ENCODE measurements at places on chromosomes 7 and 10.

GRCh38 chr7:32062150-32062549 lies 8.1 kb downstream of the PDE1C start:
- DNase-seq = no peak

DNA sequence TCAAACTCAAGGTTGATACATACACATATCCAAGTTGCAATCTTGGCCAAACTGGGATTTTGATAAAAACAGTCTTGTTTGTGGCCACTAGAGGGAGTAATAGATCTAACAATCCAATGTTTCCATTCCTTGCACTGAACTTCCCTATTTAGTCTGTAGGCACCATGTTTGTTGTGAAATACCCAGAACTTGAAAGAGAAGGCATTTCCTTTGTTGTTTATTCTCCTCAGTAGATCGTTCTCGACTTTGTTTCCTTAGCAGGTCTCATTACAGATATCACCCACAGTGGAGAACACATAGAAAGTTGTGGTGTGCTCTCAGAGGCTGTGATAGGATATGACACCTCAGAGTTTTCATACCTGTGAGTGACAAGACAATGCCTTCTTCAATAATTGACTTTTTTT lies 70.3 kb upstream of the MXI1 start:
- no peak for DNase-seq

DNA sequence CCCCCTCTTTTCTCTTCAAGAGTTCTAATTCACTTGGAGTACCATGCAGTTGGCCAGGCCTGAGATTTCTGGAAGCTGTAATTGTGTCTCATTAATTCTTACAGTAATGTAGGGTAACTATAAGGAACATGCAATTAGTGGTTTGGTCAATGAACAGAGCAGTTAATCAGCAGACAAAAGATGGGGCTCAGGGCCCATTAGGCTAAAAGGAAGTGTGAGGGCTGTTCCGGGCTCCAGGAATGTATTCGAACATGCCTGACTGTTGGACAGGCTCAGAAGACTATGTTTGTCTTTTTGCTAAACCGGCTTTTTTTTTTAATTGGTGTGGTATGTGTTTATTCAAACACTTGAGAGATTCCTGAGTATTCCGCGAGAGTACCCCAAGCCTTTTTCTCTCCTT lies 42.5 kb upstream of the FZD8 start:
- DNase-seq = no peak

GRCh38 chr7:92053312-92053711 lies 81.0 kb downstream of the CYP51A1 start:
- no peak for DNase-seq

DNA sequence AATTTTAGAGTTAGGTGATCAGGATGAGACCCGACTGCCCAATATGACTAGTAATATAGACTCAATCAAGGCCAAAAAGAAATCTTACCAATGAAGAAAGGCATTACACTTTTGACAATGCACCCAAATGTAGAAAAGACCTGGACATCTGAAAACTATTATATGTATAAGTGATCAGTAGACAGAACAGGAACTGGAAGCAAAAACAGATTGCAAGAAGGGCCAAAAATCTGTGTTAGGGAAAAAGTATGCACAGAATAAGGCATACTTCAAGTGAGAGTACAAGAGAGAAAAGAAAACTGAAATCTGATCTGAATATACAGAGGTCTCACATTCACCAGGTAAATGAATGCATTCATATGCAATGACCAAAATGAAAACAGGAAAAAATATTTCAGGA lies 107.0 kb downstream of the GNAI1 start:
- no peak for DNase-seq

GRCh38 chr10:43076876-43077420 lies at the start of gene RET:
Gene RET (plus strand): TSS chr10:43077069. CDS start chr10:43077259, 190 bp downstream.
- DNase-seq = no peak

GRCh38 chr7:150519310-150519709 lies 4.6 kb downstream of the GIMAP7 start:
- DNase-seq = no peak

DNA sequence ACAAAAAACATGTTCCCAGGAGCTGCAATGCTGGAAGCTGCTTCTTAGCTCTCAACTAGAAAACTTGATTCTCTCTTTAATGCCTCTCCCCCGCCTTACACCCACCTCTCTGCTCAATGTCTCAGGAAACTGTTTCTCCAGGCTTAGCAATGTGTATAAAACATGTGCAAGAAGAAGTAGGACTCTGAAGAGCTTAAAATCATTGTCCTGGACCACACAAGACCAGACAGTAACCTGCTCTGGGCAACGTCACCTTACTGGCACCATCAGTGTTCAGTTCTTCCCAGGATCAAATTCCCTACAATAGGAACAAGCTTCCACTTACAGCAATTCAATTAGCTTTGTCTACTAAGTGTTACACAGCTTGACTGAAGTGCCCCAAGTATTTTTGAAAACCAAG lies 104.9 kb downstream of the RAPGEF5 start:
- DNase-seq = no peak

DNA sequence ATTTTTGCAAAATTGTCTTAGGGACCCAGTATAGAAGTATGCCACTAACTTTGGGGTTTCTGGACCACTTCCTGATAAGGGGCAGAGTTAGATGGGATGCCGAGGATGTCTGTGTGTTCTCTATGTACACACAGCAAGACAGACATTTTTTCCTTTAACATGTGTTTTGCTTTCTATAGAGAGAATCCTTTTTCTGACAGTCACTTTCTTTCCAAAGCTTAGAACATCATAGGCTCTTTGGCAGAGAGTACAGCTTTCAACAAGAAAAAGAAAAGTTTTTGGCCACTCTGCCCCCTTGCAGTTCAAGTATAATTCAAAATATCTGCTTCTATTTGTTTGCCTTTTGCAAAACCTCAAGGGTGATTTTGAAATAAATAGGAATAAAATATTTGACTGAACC lies 44.1 kb downstream of the PAPSS2 start:
- DNase-seq = no peak

DNA sequence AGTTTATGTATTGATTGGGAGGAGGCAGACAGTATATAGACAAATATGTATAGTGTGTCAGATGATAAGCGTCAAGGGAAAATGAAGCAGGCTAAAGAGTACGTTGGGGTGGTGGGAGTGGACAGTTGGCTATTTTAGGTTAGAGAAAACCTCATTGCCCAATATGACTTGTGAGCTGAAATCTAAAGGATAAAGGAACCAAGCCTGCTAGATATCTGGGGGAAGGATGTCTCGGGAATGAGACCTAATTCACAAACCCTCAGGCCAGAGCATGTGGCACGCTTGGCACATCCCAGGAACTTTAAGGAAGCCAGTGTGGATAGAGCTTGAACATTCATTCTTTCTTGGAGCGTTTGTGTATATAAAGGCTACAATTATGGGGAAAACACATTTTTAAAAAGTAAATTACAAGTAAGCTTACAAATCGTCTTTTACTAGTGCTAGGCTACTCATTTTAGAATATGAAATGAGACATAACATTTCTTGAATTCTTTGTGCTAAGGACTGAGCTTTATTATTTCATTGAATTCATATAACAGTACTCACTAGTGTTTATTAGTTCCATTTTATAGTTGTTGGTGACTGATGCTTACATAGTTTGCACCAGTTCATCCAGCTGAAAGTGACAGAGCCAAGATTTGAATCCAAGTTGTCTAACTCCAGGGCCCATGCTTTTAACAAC lies 9.7 kb downstream of the FHIP2A start:
- DNase-seq = no peak

GRCh38 chr7:128801003-128801402 lies 9.2 kb downstream of the CCDC136 start:
- no peak for DNase-seq

DNA sequence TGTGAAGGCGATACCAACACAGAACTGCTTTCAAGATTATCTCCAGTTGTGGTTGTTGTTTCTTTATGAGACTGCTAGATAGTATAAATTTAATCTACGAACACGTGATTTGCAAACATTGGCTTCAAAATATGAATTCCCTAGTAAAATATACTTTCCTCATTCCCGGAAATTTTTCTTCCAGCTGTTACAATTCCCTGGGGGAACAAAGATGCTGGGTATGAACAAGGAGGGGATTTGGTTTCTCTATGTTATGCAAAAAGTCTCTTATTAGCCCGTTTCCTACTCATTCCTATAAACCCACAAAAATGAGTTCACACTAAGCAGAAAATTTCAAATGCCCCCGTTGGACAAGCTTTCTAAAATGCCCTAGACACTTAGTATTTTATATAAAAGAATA lies 928.3 kb downstream of the CNTNAP2 start:
- DNase-seq = no peak

GRCh38 chr7:46651561-46652088 lies 730.6 kb upstream of the IGFBP3 start:
- no peak for DNase-seq

DNA sequence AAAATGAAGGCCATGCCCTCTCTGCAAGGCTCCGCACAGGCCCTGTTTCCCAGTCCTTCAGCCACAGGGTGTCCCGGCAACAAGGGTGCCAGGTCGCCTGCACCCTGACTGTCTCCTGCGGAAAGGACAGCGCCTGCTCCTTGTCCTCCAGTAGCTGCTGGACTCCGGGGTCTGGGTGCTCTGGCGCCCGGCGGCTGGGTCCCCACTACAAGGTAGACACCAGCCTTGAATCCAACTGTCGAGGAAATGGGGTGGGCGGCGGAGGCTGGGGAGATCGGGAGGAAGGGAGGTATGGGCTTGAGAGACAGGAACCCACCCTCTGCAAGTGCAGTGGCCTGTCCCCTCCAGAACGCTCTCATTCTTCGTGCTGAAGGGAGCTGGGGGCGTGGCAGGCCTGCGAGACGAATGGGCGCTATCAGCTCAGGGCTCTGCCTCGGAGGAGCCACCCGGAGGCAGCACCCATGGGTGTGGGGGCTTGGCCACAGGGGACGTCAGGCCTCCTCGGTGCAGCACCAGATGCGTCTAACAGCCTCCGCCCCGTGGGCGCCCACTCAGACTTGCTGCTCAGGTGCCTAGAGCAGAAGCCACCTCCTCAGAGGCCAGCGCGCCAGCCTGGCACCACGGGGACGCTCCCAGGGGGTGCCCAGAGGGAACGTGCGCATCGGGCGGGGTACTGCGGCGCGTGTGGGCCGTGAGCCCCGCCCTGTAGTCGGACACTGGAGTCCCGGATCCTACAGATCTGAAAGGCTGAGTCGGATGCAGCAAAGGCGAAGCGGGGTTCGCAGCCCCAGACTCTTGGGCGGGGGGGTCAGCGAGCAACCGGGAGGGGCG lies 15.6 kb downstream of the ADAM8 start:
- peak; percentile 86 for DNase-seq

DNA sequence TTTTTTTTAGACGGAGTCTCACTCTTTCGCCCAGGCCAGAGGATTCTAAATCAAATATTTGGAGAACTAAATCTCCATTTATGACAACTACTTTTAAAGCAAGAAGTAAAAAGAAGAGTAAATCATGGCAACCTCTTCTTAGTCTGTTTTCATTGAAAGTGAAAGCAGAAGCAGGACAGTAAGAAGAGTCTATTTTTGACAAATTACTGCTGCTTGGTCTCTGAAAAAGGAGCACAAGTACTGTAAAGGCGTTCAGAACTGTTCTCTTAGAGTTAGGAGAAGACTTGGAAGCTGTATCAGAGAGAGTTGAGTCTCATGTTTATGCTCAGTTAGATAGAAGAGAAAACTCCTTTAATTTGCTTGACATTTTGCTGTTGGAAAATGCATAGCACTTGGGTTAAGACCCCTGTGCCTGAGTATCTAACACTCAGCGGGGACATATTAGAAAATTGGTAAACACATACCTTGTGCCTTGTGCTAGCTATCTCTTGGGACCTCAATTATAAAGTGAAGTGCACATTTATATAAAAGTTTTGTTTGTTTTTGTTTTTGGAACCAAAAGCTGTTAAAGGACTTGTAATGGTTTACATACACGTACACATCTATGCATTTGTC lies 433.0 kb downstream of the ANKRD7 start:
- no peak for DNase-seq

DNA sequence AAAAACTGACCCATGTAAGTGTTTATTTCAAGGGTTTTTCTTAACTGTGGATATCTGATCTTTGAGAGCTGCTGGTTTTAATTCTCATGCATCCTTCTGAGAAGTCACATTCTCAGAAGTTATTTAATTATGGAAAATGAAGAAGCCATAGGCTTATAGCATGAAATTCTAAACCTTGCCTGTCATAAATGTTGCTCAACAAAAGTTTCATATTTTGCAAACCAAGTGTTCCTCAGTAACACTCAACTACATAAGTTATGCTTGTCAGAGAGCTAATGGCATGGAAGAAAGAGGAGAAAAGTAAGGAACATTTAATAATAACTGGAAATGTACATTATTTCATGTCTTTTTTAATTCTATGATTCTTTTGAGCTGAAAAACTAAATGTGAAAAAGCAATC lies 78.6 kb upstream of the MPP7 start:
- DNase-seq = no peak

DNA sequence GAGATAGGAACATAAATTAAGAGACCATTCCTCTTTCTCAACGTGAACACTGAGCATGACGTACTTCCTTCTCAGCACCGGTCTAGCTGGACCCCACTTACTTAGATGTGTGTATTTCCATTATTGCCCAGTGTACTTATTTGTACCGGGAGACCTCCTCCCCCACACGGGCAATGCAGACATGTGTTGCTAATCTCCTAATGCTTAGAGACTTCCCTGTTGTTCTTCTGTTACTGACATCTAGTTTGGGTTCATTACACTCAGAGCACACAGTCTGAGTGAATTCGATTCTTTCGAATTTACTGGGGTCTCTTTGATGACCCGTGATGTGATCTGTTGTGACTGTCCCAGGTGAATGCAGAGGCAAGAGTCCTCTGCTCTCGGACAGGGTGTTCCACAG lies 260.0 kb downstream of the MAD1L1 start:
- no peak for DNase-seq

DNA sequence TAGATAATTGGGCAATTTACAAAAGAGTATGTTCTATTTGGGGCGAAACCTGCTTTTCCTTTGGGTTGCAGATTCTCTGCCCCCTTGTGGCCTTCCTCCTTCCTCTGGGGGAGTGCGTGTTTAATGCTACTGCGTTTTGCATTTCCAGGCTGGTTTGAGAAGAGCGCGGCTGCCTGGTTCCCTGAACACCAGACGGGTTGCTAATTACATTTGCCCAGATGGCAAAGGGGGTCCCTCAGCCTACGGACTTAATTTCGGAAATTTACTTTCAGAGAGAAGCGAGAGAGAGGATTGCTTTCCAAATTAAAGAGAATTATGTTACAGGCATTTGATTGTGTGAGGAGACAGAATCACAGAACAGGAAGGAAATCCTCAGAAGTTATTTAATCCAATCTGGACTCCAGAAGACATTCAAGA lies 91.9 kb upstream of the JAZF1 start:
- DNase-seq = peak; percentile 69

- no peak for DNase-seq
Observed at GRCh38 chr7:120925392-120925791, 25.2 kb upstream of the ING3 start.

DNA sequence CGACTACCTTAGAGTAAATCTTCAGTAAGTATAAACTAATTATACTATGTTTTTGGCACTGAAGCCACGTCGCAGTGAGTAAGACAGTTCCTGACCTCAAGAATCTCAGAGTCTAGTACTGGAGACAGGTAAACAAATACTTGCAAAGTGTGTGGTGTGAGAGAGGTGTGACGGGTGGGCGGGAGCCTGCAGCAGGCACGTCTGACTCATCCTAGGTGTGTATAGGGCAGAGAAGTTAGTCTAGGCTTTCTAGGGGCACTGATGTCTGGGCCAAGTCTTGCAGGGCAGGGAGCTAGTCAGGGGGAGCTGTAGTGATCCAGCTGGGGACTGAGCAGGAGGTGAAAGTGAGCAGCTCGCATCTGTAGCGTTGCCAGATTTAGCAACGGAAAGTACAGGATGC lies 35.9 kb upstream of the SFTPD start:
- no peak for DNase-seq

- DNase-seq = no peak
Observed at GRCh38 chr10:66838656-66839055, 87.2 kb upstream of the LRRTM3 start.

GRCh38 chr10:47101196-47101595 lies 190.0 kb downstream of the PTPN20 start:
- DNase-seq = no peak
